Myocyte (in vitro differentiated cells): ENCODE measurements at places on chromosomes 6 and 20. TPM values are rescaled to one million over a fixed set of nuclear protein-coding genes. Genes with fewer than 3 reads are reported as not detected.

DNA sequence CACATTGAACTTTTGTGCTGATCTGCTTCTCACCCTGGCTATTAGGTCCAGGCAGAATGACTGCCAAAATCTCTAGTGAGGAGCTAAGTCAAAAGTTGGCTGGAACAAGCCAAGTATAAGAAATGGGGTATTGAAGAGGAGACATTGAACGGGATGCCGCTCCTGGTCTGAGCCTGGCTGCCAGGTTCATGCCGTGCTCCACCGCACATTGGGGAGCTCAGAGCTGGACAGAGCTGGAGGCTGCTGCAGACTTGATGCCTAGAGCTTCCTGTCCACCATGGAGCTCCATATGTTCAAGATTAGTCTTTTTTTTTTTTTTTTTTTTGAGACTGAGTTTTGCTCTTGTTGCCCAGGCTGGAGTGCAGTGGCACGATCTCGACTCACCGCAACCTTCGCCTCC, 4.1 kb upstream of the IFT52 start:
- DNase-seq = no peak

DNA sequence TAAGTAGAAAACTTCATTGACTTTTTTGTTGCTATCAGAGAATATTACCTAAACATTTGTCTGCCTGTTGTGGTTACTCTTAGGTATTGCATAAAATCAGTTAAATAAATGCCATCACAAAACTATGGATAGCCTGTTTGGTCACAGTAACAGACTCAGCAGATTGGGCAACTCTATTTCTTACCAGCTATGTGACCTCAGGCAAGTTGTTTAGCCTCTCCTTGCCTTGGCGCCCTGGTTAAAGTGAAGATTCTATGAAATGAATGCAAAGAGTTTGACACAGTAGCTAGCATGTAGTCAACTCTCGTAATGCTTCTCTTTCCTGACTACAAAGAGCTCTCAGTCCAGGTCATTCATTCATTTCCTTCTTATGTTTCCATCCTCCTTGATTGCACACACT, 82.5 kb upstream of the ID4 start:
- DNase-seq = no peak

SIRPD gene
- not detected in 2 replicates for total RNA-seq

DNA sequence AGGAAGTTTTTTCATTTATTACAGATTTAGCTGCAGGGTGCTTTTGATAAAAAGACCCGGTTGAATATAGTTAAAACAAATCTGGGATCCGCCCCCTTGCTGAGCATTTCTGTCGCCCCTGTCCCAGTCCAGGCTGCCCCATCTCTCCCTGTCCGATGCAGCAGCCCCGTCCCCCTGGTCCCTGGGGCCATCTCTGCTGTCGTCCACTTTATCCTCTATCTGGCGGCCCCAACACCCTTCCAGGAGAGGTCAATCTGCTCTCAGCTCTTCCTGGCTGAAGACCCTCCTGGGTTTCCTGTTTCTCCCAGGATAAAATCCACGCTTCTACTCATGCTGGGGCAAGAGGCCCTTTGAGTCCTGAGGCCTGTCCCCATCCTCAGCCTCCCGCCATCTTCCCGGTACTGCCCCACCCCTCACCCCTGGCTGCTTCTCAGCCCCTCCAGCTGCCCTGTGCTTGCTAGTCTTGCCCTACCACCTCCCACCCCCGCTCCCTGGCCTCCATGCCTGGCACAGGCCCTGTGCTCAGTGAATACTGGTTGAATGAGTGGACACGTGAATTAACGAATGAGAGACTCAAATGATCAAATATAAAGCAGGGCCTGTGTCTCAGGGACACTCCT, 16.0 kb upstream of the PHACTR3 start:
- no peak for DNase-seq

GRCh38 chr6:124234801-124235200, 431.1 kb downstream of the NKAIN2 start:
- peak; percentile 36 for DNase-seq

- no peak for DNase-seq
Observed at GRCh38 chr6:35166520-35166919, 25.4 kb upstream of the TCP11 start.

DNA sequence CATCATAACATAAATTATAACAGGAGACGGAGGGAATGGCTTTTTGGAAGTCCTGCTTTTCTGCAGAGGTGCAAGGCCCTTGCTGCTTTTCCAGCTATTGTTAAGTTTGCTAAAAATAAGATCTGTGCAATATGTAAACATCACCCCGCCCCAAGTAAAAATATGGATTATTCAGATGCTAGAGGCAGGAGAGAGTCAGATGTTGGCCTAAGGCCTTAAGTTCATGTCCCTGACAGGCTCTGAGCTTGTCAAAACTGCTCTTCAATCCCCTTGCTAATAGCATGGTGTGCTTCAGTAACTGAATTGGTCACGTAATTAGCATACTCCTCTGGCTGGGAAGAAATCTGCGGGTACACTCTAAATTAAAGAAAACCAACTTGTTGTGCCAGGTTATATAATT, 147.5 kb downstream of the BMP2 start:
- DNase-seq = no peak

ACTL10 gene
- 0.10 TPM in 1 of 2 replicates, not detected in the other for total RNA-seq

HINT3 gene
- total RNA-seq = 47.3 and 48.9 TPM in 2 replicates

EEF1A1 gene
- 10,850 and 11,113 TPM in 2 replicates for total RNA-seq

DNA sequence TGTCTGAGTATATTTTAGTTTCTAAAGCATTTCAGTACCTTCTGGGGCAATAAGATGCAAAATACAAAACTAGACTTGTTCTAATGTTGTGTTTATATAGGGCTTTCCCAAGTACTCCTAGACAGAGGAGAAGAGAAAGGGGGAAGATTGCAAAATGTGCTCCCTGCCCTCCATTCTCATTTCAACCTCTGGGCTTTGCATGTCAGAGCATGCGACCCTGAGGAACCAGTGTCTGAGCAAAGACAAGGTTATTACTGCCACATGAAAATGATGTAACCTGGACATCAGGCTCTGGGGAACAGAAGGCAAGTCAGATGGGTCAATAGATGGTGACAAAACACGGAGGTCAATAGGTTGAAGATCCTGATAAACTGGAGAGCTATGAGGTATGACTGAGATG, 253.5 kb upstream of the TCF21 start:
- DNase-seq = no peak

- no peak for DNase-seq
Observed at GRCh38 chr6:166608774-166609173, 18.3 kb downstream of the RPS6KA2 start.

- DNase-seq = no peak
Observed at GRCh38 chr6:42727627-42728026, 5.2 kb upstream of the PRPH2 start.

EPB41L1 gene
- 8.3 and 8.8 TPM in 2 replicates for total RNA-seq

DNA sequence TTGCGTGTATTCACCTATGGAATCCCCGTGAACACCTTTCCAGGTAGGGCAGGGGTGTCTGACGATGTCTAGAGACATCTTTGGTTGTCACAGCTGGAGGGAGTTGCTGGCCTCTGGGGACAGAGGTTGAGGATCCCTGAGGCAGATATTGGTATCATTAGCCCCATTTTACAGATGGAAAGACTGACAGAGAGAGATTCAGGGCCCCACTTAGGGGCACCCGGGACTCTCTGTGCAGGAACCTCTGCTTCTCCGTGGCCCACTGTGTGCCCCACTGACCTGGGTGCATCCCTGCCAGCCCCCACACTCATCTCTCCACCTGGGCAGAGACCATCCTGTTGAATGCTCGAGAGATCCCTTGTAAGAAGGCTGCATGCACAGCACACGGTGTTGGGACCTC, 111.2 kb downstream of the EDN3 start:
- no peak for DNase-seq

DNA sequence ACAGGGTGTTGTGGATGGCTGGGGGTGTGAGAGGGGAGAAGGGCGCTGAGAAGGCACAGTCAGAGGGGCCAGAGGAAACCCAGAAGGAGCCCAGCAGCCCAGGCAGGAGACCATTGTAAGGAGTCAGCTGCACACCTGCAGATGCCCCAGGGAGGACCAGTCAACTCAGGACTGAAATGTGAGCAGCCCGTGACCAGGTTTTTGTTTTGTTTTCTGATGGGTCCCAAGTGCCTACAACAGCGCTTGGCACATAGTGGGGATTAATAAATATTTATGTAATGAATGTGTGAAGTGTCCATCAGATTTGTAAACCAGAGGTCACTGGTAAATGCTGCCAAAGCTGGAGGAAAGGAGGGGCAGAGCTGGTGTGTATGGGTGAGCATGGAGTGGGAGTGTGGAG, 30.2 kb downstream of the TRAM2 start:
- DNase-seq = no peak

GRCh38 chr6:37559501-37559900, 59.8 kb upstream of the CCDC167 start:
- DNase-seq = no peak

DNA sequence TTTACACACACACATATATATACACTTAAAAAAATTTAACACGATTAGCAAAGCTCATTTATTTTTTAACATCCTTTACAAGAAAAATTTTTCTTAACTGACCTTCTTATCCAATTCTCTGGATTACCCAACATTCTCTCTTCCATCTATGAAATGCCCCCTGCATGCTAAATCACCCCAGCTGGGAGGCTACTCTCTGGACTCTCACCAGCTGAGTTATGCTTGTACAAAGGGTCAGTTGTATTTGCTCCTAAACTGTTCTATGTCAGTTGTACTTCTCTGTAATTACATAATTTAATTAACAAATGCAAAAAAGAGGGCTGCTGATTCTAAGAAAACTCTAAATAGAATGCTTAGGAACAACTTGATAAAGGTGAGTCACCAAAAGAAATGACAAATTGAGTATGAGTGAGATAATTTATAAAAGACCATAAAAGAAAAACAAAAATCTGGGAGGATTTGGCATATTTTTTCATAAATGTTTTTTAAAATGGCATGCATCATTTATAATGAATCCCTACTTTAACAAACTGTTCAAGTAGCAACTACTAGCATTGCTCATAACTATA, 120.5 kb downstream of the KIF13A start:
- no peak for DNase-seq

LY6G6C gene
- not detected in 2 replicates for total RNA-seq

DNA sequence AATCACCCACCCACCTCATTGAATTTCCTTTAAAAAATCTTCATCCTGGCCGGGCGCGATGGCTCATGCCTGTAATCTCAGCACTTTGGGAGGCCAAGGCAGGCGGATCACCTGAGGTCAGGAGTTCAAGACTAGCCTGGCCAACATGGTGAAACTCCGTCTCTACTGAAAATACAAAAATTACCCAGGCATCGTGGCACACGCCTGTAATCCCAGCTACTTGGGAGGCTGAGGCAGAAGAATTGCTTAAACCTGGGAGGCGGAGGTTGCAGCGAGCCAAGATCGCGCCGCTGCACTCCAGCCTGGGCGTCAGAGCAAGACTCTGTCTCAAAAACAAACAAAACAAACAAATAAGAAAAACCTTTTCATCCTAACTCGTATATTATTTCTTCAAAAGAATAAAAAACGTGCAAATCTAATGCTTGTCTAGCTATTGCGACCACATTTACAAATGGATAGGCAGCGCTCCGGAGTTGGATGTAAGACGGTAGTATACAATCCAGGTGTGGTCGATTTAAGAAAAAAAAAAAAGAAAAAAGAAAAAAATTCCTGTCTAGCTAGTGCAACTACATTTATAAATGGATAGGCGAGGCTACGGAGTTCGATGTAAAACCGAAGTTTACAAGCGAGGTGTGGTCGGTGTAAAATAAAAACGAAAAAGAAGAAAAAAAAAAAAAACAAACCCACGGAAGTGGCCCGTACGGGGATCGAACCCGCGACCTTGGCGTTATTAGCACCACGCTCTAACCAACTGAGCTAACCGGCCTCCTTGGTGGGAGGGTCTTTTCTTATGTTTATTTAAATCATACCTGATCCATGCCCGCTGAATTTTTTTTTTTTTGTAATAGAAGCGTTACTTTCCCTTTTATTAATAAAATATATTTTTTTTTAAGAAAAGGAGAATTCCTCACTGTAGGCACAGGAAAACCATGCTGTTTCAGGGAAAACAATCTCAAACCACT, 70.7 kb upstream of the PRSS16 start:
- peak; percentile 47 for DNase-seq

PNPLA1 gene
- not detected in 2 replicates for total RNA-seq

PLN gene
- total RNA-seq = 0.10 and 1.4 TPM in 2 replicates

SMPDL3A gene
- total RNA-seq = 8.2 and 13.6 TPM in 2 replicates

- DNase-seq = no peak
Observed at GRCh38 chr6:129684903-129685661, 24.9 kb downstream of the ARHGAP18 start.

GRCh38 chr6:150342126-150342525, 26.7 kb upstream of the IYD start:
- no peak for DNase-seq

ATP6V1G2 gene
- total RNA-seq = 4.8 and 8.5 TPM in 2 replicates

CUL9 gene
- 14.5 and 20.7 TPM in 2 replicates for total RNA-seq

PTPRT gene
- total RNA-seq = not detected in 2 replicates

EFCAB8 gene
- total RNA-seq = 0.83 TPM in 1 of 2 replicates, not detected in the other

- peak; percentile 50 for DNase-seq
Observed at GRCh38 chr6:43172104-43173007, 1.3 kb downstream of the SRF start.

GRCh38 chr6:136761227-136761922, 30.9 kb downstream of the MAP3K5 start:
- DNase-seq = peak; percentile 42

GRCh38 chr6:135535989-135536414, 38.5 kb upstream of the AHI1 start:
- peak; percentile 72 for DNase-seq

DNA sequence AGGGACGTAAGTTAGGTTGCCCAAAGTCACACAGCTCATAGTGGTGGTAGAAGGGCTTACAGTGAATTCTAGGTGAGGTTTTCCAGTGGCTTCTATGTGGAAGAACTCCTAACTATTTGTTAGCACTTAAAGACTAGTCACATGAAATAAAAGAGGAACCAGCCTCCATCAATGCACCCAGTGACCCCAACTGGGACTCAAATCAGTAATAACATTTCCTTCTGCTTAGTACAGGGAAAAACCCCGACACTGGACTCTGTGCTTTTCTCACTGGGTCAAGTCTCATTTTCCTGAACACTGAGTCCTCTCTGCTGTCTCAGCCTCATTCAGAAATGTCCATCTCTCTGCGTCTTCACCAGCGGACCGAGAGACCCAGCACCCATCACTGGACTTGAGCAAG, 89.2 kb downstream of the SLC22A23 start:
- DNase-seq = no peak

CST8 gene
- not detected in 2 replicates for total RNA-seq

DNA sequence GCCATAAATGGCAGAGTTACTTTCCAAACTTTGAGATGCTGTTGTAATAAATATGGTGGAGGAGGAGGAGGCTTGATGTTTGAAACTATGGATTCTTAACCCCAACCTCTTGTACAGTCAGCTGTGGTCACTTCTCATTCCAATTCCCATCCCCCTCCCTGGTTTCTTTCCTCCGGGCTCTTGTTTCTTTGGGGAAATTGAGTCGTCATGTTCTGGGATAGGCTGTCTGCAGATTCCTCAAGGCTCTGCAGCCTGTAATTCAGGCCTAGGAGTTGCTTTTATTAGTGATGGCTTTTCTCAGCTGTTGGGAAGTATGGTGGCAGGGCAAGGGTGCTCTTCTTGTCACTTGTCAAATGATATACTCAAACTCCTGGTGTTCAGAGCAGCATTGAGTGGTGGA, 2.6 kb downstream of the PTK7 start:
- DNase-seq = peak; percentile 40

GMPR gene
- total RNA-seq = 37.5 and 43.6 TPM in 2 replicates

- no peak for DNase-seq
Observed at GRCh38 chr6:168691774-168692173, 250.8 kb downstream of the SMOC2 start.

MYT1 gene
- not detected in 2 replicates for total RNA-seq

- DNase-seq = no peak
Observed at GRCh38 chr20:62964700-62965099, 12.2 kb downstream of the SLC17A9 start.

GRCh38 chr6:4909063-4909706, 94.7 kb downstream of the RPP40 start:
- DNase-seq = no peak

FGD2 gene
- total RNA-seq = not detected in 2 replicates
